Vagina (tissue), 2 donors: ENCODE measurements at places on chromosomes 6 and 20. TPM values are rescaled to one million over a fixed set of nuclear protein-coding genes. Genes with fewer than 3 reads are reported as not detected.

DNA sequence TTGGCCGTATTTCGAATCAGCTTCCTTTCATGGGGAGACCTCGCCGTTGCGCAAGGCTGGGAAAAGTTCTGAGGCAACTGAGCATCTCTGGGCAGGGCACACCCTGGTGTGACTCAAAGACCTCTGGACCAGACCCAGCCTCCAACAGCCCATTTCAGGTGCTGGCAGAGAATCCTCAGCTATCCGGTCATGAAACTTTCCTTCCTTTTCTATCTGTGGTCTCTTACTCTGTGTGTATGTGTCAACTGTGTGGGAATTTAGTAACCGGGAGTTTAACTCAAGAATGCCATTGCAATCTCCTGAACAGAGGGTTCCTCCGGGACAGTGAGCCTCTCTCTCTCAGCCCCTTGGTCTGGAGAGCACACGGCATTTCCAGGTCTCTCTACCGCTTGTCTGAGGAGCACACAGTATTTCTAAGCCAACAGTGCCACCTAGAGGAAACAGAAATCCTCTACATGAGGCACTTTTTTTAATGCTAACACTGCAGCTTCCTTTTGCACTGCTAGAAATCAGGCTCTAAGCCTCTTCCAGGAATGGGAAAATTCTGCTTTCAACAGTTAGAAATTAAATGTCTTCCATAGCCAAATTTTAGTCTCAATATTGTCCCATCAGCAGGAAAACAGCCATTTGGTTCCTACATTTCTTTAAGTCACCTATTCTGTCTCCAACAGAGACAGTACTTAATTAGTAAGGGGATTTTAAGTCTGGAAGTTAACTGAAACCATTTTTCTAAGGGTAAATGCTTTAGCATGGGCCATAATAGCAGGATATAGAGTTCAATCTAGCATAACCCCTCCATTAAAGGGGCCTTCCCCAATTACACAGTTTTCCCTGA is 32.7 kb downstream of the PLN start:
- DNase-seq: no peak

DNA sequence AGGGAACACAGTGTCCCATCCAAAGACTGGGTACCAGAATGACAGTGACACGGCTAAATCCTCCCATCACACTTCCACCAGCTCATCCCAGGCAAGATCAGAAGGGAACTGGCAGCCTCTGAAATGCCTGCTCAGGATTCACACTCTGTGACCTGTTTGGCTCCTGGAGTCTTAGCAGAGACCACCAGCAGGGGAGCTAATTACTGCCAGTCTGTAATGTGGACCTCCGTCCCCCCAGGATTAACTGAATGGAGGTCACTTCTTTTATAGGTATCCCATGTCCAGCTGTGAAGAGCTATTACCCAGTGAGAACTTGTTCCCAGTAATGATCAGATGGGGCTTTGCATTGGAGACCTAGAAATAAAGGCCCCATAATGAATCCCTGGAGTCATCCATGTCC is 45.2 kb downstream of the DEFB114 start:
- DNase-seq: no peak

GRCh38 chr20:382291-383115 is 1.9 kb downstream of the TRIB3 start:
- no peak for DNase-seq

The QRSL1 gene
- total RNA-seq: 6.1 TPM

The SMPDL3A gene
- total RNA-seq: 44.7 TPM
